ENCODE measurements at places on chromosomes 4 and X.

- DNase-seq, result no peak
These were observed 44.2 kb upstream of the SHOX start for GRCh38 chrX:586351-586750.

DNA sequence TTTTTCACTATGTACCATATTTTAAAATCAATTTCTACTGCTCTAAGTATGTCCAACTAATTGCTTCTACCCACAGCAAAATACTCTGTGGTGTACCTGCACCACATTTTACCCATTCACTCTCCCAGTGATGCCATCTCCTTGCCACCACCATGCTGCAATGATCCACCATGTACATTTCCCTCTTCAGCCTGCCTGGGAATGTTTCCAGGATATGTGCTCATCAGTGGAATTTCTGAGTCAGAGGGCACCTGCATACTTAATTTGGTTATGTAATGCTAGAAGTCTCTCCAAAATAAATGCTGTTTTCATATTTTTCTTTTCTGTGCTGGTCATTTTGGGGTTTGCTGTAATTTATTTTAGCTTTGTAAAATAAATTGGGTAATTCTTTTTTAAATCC, 33.2 kb upstream of the OCIAD2 start:
- DNase-seq, result no peak

GRCh38 chrX:46444011-46444410, 101.2 kb downstream of the ZNF674 start:
- no peak for DNase-seq

DNA sequence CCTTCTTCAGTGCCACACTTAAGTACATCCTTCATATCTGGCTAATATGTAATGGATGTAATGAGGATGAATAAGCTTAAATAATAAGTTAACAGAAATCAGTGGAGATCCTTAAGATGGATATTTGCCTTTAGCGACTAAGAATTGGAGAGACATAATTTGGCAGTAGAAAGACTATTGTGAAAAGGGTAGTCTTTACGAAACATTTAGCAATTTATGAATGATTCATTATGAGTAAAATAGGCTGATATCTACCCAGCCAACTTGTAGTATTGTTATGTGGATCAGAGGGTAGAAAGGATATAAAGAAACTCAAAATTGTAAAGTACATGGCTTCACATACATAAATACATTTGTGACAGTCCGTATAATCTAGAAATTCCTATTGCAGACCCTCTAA, 2371.8 kb downstream of the PCDH7 start:
- DNase-seq, result no peak

DNA sequence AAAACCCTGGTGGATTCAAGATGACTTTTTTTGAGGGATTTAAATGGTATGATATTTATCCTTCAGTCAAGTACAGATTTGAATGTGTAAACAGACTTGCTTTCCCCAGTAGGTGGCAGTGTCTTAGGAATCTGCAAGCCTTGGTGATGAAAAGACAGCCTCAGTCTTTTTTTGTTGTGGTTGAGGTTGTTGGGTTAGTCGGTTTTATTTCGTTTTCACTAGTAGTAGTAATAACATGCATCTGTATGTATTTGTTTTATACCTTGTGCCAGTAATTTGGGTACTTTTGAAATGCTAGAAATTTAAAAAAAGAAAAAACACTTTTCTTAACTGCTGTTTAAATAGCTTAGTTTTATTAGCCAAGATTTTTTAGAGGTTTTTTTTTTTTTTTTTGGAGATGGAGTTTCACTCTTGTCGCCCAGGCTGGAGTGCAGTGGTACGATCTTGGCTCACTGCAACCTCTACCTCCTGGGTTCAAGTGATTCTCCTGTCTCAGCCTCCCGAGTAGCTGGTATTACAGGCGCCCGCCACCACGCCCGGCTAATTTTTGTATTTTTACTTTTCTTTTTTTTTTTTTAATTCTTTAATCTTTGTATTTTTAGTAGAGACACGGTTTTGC, 39.2 kb downstream of the COPS4 start:
- peak; percentile 23 for DNase-seq

DNA sequence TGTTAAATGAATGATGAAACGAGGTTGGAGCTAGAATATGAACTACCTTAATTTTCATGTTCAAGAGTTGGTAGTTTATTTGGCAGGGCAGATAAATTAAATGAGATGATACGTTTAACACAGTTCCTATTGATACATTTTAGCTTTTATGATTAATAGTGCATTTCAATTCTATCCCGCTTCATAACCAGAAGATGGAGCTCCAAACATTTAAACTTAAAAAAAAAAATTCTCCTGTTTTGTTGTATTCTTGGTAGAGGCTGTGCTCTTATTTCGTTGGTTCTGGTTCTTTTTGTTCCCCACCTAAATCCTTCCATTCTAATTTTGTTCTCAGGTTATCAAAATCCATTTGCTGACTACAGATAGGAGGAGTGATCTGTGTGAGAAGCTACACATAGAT, 71.8 kb upstream of the PTPN13 start:
- DNase-seq, result no peak

DNA sequence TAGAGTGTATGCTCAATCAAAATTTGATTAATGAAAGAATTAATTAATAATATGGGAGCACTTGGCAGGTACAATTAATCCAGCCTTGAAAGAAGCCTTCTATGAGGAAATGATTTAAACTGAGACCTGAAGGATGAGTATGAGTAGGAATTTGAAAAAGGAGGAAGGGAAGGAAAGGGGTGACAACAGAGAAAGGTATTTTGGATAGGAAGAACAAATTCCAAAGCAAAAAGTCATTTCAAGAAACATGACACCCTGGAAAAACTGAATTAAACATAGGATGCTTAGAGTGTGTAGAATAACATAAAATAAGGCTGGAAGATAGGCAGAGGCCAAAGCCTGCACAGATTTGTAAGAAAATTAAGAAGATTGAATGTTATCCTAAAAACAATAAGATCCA, 29.6 kb downstream of the PHOX2B start:
- no peak for DNase-seq

- DNase-seq, result no peak
These were observed 52.8 kb upstream of the GPC4 start for GRCh38 chrX:133468051-133468450.

- no peak for DNase-seq
These were observed 29.6 kb upstream of the NKRF start for GRCh38 chrX:119635799-119636198.

DNA sequence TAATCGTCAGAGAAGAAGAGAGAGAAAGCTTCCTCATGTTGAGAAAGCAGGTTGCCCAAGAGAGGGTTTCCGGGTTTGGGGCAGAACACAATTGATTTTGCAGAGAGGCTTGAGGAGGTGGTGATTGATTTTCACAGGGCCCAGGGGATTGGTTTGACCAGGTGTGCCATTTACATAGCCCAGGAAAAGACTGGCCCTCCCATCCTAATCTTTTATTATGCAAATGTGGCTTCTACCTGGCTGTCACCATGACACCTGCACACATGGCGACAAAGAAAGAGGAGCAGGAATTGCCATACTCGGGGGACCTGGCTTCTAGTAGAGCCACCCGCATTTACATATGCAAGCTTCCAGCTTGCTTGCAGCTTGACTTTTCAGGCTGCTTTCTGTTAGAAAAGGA, 405.3 kb downstream of the PPP4R3C start:
- DNase-seq, result no peak

DNA sequence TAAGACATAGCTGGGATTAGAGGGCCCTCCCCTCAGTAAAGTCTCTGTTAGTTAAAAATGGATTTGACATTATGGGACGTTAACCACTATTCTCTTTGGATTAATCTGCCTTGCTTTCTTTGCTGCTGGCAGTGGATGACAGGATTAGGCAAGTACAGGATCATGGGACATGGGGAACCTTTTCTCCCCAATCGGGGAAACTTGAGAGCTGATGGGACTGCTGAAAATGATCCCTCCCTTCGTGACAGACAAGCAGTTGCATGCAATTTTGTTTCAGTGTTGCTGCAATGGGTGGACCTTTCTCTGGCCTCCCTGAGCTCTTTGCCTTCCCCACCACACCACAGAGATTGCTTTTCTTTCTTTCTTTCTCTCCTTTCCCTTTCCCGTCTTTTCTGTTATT, 120.2 kb upstream of the BANK1 start:
- no peak for DNase-seq

GRCh38 chr4:86529436-86529835, 64.7 kb upstream of the PTPN13 start:
- DNase-seq, result no peak

DNA sequence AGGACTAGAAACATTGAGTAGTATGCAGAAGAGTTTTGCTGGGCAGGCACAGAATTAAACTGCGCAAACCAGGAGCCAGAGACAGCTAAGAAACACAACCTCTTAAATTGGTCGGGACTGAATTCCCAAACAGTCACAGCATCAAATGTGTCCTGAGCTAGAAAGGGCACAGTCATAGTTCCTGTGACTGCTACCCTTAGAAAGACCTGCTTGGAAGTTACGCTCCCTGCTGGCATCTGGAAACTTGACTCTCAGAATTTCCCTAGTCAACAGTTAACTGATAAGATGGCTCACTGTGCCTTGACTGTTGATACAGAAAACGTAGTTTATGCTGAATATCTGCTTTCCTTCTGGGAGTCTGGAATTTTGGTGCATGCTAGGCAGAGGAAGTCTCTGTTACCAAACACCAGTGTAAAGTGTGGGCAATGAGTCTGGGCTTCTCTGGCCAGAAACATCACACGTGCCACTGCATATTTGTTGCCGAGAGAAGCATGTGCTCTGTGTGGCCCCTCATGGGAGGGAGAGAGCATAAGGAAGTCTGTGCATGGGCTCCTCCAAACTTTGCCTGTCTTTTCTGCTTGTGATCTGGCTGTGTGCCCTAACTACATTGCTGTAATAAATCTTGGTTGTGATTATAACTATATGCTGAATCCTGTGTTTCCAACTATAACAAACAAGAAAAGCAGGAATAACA, 11.6 kb upstream of the EOLA2 start:
- DNase-seq, result no peak

DNA sequence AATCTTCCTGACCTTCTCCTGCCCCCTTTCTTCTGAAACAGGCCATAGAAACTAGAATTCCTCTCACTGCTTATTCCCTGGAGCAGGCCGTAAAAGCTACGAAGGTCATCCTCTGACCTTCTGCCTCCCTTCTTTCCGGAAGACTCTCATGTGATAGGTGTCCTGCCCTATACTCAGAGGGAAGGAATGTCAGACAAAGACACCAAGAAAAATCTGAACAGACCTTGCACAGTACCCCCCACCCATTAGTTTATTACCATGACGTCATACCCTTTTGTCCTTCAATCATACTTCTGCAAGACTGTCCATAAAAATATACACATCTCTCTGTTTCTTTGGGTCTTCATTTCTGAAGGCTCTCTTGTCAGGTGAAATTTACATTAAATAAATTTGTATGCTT, 1523.9 kb downstream of the RPA4 start:
- DNase-seq, result no peak

GRCh38 chr4:17577665-17578481, 875 bp downstream of the LAP3 start:
- no peak for DNase-seq

DNA sequence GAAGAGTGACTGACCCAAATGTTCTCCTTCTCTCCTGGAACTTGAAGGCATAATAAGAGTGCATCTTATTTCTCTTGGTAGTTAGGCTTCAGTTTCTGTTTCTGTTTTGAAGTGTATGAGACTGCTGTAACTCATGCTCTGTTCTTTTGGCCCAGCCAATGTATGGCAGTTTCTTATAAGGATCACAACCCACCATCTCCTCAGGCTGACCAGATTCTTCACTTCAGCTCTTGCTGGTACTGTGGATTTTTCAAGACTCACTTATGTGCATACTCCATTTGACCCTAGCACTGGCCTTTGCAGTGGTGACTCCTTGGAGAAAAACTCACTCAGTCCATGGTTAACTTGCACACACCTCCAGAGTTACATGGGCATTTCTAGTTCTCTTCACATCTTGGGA, 9.6 kb upstream of the YTHDC1 start:
- no peak for DNase-seq

DNA sequence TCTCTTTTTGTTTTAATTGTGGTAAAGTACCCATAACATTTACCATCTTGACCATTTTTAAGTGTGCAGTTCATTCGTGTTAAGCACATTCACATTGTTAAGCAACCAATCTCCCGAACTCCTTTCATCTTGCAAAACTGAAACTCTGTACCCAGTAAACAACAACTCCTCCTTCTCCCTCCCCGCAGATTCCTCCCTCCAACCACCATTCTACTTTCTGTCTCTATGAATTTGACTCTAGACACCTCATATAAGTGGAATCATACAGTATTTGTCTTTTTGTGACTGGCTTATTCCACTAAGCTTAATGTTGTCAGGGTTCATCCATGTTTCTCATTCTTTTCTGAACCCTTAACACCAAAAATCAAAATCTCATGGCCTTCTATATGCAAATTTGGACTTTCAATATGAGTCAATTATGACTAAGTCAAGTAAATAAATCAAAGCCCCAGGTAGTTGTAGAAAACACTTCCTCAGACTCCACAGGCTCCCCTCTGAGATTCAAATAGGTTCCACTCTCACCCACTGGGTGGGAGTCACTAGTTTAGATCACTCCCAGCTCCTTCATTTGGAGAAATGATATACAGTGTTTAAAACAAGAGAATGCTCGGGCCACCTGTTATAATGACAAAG, 9.8 kb upstream of the RTL5 start:
- DNase-seq, result no peak

GRCh38 chrX:20729416-20729815, 462.7 kb upstream of the RPS6KA3 start:
- peak; percentile 9 for DNase-seq

- no peak for DNase-seq
These were observed 145.5 kb upstream of the AFF2 start for GRCh38 chrX:148354916-148355315.

GRCh38 chr4:84167093-84167492, 332.0 kb downstream of the NKX6-1 start:
- no peak for DNase-seq

GRCh38 chr4:186161138-186161537, 30.2 kb upstream of the CYP4V2 start:
- DNase-seq, result no peak

- DNase-seq, result no peak
These were observed 342.0 kb downstream of the GBA3 start for GRCh38 chr4:23034731-23035130.

DNA sequence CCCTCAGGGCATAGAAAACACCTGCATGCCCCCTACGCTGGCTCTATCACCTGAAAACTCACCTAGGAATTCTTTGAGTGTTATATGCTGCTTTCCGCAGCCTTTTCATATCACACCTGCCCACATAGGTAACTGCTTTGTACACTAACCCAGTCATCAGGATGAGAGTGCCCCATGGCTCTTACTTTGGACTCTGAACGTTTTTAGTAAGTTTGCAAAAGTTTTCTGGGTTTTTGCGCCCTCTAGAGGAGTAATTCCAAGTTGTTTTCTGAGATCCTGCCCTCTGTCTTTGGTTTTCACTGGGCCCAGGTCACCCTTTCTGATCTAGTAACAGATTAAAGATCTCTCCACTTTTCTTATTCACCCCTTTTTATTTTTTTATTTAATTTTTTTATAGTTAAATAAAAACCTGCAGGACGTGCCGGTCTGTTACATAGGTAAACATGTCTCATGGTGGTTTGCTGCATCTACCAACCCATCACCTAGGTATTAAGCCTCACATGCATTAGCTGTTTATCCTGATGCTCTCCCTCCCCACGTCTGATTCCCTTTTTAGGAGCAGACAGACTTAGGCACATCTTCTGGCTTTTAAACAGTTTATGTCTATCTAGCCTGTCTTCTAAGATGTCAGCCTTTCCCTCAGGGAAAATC, 139.2 kb downstream of the NWD2 start:
- peak; percentile 2 for DNase-seq
